ENCODE measurements at places on chromosomes 4 and X. TPM values are rescaled to one million over a fixed set of nuclear protein-coding genes. Genes with fewer than 3 reads are reported as not detected.

The PSMD10 gene
- 102 TPM for total RNA-seq

- DNase-seq, result no peak
These were observed 13.8 kb downstream of the BCOR start for GRCh38 chrX:40083979-40084359.

DNA sequence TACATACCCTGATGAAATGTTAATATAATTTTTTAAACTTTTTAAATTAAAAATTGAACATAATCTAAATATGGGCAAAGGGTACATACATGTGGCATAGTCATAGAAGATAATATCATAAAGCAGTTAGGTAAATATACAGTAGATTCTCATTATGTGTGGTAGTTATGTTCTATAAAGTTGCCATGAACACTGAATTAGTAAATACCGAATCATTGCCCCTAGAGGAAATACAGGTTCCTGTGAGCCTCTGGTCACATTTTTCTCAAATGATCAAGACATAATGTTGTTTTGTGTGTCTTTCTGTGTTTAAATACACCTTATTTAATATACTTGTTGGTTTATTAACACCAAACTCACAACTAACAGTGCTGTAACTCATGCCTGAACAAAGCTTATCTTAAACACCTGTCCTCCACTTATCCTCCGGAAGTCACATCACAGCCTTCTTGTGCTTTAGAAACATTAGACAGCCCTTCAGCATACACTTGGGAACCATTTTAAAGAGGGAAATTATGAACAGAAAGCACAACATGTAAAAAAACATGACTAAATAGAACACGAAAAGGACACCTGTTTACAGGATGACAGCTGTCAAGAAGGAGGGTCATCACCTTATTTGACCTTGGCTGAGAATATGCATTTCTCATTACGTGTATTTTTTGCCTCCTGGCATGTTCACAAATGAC lies 169.4 kb upstream of the NAP1L5 start:
- peak; percentile 88 for DNase-seq

- peak; percentile 57 for DNase-seq
These were observed 39.5 kb upstream of the CD40LG start for GRCh38 chrX:136608295-136608933.

DNA sequence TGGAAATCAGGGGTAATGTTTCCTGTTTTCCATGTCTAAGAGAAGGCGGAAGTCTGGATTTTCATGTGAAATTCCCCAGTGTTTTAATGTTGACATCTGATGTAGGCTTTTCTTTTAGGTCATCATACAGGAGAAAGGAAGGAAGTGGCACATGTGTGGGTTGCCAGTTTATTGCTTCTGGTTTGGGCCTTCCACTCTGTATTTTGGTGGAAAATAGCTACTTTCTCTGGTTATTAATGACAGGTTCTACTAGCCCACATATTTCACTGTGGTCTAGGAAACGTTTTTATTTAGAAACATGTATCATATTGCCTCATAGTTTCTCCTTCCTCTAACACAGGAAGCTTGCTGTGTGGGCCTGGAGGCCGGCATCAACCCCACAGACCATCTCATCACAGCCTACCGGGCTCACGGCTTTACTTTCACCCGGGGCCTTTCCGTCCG lies 7.2 kb downstream of the PDHA1 start:
- no peak for DNase-seq

Data from PC-3 (cell line).